ENCODE measurements at places on chromosomes 6 and 20.

DNA sequence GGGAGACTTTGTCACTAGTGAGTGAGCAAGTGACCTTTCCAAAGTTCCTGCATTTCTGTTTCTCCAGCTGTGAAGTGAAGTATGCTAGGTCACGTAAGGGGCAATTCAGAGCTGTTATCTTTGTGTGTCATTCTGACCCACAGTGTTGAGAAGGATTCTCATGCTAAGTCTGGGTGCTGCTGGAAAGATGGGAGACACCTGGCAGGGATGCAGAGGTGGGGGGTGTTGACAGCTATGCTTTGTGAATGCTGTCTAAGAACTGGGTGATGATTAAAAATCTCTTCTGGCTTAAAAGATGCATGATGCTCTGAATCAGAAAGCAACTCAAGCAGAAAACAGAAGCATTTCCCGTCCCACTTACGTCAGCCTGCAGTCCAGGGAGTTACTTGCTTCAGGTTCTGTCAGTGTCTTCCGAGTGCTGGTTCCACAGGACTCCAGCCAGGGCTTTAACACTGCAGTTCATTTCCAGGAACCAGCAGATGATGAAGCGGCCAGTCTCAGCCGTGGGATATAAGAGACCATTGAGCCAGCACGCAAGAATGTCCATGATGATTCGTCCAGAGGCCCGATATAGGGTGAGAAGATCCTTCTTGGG, 30.9 kb upstream of the ASXL1 start:
- DNase-seq = no peak

GRCh38 chr20:46089167-46089416, 670 bp downstream of the NCOA5 start:
- no peak for DNase-seq

GRCh38 chr6:30450909-30451841, 38.1 kb upstream of the HLA-E start:
- DNase-seq = peak; percentile 81

DNA sequence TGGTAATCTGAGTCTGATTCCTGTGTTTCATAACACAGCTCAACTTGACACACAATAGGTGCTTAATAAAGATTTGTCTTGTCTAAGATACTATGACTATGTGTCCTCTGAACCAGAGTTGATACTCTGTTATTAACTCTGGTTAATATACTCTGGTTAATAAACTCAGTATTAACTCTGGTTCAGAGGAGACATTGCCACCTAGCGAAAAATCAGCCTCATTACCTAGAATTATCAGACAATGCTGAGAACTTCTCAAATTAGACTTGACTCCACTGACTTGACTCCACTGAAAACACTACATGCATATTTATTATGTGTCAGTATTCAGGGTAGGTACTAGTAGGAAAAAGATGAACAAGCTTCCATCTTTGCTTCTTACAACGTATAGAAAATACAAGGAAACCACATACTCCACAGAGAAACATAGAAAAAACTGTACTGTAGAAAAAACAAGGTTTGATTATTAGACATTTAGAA, 73.9 kb downstream of the AHI1 start:
- peak; percentile 88 for DNase-seq

DNA sequence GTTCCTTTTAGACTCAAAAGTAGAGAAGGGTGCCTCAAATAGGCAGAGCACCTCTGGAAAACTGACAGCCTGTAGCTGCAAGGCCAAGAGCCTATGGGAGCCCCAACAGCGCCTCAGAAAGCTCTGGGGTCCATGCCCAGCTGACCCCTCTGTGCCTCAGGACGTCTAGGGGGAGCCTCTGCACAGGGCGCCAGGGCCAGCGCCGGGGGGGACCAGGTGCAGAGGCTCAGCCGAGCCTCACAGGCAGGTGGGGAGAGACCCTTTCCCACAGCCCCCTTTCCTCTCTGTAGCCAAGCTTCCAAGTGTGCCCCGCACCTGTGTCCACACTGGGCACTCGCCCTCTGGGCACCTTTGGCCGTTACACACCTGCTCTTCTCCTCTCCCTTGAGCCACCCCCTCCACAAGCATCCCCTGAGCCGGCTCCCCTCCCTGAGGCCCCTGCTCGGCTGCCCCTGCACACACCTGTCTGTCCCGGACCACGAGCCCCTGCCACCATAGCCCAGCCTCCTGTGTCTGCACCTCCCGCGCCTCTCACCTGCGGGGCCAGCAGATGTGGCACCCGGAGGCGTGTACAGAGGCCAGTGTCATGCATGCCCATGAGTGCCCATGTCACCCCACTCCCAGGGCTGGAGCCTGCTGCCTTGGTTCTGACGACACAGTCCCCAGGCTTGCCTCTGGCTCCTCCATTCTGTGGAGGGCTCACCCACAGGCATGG, 53.2 kb downstream of the GINS1 start:
- no peak for DNase-seq

DNA sequence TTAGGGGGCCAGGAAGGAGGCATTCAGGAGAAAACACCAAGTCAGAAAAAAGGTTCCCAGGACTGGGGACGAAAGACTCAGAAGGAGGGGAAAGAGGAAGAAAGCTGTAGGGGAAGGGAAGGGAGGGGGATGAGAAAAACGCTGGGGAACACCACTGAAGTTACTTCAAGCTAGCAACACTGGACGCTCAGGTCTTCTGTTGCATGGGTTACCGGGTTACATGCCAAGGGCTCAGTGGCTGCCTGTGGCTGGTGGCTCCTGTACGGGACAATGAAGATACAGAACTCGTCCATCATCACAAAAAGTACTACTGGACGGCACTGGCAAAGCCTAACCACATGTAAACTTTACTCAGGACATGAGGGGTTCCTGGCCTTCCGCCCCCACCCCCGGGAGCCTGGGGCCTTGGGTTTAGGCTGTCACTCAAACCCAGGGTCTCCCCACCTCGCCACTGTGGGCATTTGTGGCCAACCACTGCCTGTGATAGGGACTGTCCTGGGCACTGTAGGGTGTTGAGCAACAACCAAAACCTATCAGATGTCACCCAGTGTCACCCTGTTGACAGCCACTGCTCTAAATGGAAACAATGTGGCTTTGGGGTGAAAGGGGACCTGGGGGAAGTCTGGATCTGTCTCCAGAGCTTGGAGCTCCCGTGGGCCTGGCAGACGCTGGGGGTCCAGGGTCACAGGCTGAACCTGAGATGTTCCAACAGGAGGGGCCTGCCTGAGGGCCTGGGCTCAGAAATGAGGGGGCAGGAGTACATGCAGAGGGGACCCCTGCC, 40.3 kb upstream of the CD93 start:
- peak; percentile 40 for DNase-seq

GRCh38 chr6:137277971-137278637, 58.9 kb upstream of the IFNGR1 start:
- no peak for DNase-seq

GRCh38 chr20:1894471-1894950, 696 bp upstream of the SIRPA start:
- peak; percentile 87 for DNase-seq

- no peak for DNase-seq
Measured at GRCh38 chr6:148769304-148769968, 22.6 kb downstream of the UST start.

GRCh38 chr20:36861875-36862801, 13.8 kb upstream of the TLDC2 start:
- DNase-seq = peak; percentile 57

DNA sequence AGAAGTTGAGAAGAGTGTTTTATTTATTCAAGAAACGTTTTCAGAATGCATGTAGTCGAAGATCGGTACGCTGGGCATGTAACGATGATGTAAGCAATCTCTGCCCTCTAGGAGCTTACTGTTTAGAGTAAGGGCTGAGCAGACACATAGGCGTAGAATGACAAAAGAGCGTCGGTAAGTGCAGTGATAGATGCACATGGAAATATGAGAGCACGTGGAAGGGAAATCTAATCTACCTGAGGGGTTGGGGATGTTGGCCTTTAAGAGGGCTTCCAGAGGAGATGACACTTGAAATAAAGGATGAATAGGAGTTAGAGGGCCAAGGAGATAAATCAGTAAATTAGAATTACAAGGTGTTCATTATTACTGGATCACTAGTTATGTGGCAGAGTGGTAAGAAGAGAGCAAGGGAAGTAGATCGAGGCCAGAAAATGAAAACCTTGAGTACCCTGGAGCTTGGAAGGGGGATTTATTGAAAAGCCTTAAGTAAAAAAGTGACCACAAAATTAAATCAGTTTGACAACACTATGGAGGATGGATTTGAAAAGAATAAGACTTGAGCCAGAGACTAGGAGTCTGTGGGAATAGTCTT, 782 bp downstream of the TRMT11 start:
- DNase-seq = peak; percentile 80

DNA sequence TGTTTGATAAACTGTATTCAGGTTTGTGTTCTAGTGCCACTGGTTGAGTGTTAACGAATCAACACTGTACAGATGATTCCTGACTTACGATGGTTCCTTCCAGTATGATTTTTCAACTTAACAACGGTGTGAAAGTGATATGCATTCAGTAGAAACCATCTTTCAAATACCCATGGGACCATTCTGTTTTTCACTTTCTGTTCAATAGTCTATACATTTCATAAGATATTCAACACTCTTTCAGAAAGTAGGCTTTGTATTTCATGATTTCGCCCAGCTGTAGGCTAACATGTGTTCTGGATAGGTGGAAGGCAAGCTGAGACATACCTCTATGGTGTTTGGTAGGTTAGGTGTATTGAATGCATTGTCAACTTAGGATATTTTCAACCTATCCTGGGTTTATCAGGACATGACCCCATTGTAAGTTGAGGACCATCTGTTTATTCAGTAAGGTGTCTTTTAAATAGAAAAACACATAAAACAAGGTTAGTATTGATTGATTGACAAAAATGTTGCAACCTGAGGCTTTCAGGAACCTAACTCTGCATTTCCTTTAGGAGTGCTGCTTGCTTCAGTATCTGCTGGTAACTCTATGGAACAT, 32.3 kb downstream of the SYNJ2 start:
- no peak for DNase-seq

DNA sequence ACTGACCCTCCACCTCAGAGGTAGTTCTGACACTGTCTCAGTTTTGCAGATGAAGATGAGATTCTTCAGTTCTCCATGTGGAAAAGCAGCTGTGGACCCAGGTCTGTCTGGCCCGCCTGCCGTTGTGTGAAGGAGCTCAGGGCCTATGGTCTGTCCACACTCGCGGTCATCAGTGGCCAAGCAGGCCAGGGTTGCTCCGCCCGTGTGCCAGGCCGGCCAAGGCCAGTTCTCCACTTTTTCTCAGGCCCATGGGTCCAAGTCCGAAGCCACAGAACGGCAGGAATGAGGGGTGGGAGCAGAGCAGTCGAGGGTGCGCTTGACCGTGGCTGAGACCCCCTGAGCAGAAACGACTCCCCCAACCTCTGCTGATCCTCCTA, 8.6 kb upstream of the MAP1LC3A start:
- no peak for DNase-seq

DNA sequence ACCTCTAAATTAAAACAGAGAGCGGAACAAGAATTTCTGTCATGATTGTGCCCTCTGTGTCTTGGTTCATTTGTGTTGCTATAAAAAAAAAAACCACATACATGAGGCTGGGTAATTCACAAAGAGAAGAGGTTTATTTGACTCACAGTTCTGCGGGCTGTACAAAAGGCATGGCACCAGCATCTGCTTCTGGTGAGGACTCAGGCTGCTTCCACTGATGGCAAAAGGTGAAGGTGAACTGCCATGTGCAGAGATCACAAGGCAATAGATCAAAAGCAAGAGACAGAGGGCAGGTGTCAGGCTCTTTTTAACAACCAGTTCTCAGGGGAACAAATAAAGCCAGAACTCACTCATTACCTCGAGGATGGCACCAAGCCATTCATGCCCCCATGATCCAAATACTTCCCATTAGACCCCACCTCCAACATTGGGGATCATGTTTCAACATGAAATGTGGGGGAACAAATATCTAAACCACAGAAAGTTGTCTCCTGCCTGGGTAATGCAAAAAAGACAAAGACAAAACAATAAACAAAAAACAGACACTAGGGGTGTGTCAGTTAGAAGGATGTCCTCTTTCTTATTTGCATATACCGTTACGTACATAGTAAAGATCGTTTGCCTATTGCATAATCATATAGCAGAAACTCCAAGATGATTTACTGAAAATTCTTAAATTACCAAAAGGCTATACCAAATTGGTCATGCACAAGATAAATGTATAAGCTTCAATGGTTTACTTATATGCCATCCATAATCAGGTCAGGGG, 17.0 kb downstream of the SERPINB9 start:
- no peak for DNase-seq

GRCh38 chr6:37487591-37488380, 11.9 kb downstream of the CCDC167 start:
- no peak for DNase-seq

GRCh38 chr20:24983896-24984295, 8.7 kb downstream of the APMAP start:
- DNase-seq = no peak

- DNase-seq = no peak
Measured at GRCh38 chr6:167761794-167762258, 64.9 kb upstream of the AFDN start.

- no peak for DNase-seq
Measured at GRCh38 chr6:89685311-89685710, 46.8 kb upstream of the LYRM2 start.

GRCh38 chr6:10248378-10248843, 166.5 kb downstream of the TFAP2A start:
- peak; percentile 83 for DNase-seq

DNA sequence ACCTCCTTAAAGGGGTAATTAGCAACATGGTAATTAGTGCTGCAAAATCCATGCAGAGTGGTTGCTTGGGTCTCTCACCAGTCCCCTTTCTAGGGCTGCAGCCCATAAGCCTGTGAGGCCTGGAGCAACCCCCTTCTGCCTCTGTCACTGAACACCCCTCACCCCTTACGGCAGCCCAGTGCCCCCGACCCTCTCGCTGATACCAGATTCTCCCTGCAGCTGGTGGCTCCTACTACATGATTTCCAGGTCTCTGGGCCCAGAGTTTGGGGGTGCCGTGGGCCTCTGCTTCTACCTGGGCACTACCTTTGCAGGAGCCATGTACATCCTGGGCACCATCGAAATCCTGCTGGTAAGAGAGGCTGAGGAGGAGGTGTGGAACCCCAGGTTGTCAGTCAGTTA, 8.0 kb downstream of the SLC12A5 start:
- no peak for DNase-seq

GRCh38 chr20:4369798-4370124, 351.9 kb upstream of the PRND start:
- DNase-seq = peak; percentile 90

DNA sequence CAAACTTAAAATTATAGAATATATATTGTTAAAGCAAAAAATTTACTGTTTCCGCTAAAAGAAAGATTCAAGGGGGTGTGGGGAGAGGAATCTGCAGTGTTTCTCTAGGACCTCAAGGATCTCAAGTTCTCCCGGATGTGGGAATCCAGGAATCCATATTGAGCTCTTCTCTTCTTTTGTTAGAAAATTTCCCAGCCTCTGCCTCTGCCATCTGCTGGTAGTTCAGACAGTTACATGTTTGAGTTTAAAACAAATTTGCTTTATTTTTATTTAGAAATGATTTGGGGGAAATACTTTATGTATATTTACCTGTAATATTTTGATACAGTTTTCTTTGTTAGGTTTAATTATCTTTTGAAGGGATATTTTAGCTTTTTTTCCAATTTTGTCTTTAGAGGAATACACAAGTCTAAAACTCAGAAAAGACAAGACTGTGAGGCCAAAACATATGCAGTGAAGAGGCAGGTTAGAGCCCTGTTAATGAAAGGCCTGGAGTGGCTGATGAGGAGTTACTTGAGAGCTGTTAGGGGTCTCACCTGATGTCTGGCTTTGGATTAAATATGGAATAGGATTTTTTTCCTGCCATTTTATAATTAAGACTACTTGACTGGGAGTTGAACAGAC, 268.8 kb downstream of the ARID1B start:
- DNase-seq = peak; percentile 62

GRCh38 chr6:4606821-4607704, 169.1 kb upstream of the CDYL start:
- peak; percentile 13 for DNase-seq

- no peak for DNase-seq
Measured at GRCh38 chr6:160277546-160277945, 18.9 kb upstream of the SLC22A2 start.

All from OCI-M1 (cell line).